IPS DF 6.9 (cell line): ENCODE measurements at places on chromosomes 7 and 10.
A peak's percentile ranks its signal among the peaks of the same experiment; 100 is the strongest.

DNA sequence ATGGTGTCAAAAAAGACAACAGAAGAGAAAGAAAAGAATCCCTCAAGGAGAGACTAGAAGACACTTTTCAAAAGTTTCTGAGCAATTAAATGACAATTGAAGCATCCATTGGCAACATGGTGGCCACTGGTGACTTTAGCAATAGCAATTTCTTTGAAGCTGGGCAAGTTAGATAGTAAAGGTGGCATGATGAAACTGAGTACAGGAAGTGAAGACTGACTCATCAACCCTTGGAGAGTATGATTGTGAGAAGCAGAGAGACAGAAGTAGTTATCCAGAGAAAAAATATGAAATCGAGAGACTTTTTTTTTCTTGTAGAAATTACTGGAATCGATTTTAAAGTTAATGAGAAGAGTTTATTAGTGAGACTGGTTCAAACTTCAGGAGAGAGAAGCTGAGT is 52.5 kb downstream of the DGKB start:
- DNase-seq: no peak

DNA sequence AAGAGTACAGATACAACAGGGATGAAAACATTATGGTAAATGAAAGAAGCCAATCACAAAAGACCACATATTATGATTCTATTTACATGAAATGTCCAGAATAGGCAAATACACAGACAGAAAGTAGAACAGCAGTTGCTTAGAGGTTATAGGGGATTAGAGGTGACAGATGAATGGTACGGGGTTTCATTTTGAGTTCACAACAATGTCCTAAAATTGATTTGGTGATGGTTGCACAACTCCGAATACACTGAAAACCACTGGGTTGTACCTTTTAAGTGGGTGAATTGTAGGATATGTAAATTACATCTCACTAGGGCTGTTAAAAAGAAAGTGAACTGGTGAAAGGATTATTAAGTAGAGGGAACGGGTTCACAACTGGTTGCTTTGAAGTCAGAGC is 76.3 kb upstream of the MRLN start:
- no peak for DNase-seq

GRCh38 chr10:65294329-65294728 is 1631.5 kb upstream of the LRRTM3 start:
- DNase-seq: no peak

GRCh38 chr7:142808802-142809583 is 38.2 kb downstream of the PRSS2 start:
- DNase-seq: no peak

DNA sequence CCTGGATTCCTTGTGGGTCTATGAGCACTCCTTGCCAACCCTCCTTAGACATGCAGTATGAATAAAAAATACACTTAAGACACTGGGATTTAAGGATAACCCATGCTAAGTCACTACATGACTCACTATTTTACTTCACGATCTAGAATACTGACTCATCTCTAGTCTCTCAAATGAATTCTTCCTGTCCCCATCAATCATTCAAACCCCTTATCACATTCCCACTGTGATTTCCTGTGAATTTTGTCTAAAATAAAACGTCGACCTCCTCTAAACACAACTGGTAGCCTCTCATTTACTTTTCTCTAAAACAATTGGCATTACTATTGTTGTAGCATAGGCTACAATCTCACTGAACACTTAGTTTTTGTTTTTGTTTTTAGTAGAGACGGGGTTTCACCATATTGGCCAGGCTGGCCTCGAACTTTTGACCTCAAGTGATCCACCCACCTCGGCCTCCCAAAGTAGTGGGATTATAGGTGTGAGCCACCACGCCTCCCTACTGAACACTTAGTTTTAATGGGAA is 3.9 kb upstream of the IQUB start:
- DNase-seq: no peak

DNA sequence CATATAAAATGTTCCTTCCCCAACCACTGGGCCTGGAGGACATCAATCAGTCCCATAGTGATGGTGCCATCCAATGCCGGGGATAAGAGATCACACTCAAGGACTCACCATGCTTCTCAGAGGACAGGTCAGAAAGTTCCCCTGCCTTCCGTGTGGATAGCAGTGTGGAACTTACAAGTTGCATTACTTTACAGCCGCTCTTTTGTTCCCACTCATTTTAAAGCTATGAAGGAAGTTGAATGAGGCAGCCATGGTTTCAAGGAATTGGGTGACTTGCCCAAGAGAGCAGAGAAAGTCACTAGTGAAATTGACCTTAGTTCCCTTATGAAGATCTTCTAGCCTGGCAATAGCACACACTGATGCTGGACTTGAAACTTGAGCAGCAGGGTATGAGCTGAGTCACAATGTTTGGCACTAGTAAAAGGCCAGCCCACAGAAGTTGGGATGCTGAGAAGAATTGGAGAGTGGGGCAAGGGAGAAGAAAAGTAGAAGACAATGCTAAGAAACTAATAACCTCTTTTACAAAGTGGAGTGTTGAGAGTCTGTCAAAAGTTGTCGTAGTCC is 78.7 kb downstream of the CXCL12 start:
- DNase-seq: no peak

GRCh38 chr10:114278140-114278883 is 39.3 kb downstream of the VWA2 start:
- DNase-seq: no peak

DNA sequence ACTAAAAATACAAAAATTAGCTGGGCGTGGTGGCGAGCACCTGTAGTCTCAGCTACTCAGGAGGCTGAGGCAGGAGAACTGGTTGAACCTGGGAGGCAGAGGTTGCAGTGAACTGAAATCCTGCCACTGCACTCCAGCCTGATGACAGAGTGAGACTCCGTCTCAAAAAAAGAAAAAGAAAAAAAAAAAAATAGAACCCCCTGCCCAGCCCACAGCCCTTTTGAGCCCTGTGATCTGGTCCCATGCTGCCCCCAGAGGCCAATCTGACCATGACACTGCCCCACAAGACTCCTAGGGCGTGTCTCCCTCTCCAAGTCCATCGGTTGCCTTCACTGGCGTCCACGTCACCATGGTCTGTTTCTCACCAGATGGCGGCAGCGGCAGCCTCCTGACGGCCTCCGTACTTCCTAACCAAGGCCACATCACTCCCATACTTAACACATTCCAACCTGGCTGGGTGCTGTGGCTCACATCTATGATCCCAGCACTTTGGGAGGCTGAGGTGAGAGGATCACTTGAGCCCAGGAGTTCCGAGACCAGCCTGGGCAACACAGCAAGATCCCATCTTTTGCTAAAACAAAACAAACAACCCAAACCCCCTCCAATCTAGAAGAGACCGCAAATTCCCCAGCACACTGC is 18.0 kb downstream of the STX1A start:
- DNase-seq: peak; percentile 83
